ENCODE measurements at places on chromosomes 6 and 20.

DNA sequence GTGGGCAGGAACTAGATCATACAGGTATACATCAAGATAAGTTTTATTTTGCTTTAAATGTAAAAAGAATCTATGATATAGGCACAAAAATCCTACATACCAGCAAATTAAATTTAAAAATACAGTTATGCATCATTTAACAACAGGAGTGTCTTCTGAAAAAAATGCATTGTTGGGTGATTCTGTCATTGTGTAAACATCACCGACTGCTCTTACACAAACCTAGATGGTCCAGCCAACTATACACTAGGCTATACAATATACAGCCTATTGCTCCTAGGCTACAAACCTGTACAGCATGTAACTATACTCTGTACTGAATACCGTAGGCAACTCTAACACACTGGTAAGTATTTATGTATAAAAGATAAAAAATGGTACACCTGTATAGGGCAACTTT, 139.4 kb downstream of the RNGTT start:
- DNase-seq: no peak

DNA sequence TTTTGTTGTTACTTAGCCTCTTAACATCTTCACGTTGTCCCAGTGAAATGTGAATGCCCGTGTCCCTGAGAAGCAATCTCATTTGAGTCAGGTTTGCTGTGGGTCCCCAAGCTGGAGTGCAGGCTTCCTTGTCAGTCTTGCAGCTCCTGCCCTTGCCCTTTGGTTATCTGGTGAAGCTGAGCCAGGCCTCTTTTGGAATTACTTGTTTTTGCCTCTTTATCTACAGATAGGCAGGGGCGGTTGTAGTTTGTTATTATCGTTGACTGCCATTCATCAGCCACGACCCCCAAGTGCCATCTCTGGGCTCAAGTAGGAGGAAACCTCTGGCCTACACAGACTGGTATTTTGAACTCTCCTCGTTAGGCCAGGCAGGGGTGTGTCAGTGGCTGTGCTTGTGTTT, 2.2 kb downstream of the TMEM14C start:
- no peak for DNase-seq

DNA sequence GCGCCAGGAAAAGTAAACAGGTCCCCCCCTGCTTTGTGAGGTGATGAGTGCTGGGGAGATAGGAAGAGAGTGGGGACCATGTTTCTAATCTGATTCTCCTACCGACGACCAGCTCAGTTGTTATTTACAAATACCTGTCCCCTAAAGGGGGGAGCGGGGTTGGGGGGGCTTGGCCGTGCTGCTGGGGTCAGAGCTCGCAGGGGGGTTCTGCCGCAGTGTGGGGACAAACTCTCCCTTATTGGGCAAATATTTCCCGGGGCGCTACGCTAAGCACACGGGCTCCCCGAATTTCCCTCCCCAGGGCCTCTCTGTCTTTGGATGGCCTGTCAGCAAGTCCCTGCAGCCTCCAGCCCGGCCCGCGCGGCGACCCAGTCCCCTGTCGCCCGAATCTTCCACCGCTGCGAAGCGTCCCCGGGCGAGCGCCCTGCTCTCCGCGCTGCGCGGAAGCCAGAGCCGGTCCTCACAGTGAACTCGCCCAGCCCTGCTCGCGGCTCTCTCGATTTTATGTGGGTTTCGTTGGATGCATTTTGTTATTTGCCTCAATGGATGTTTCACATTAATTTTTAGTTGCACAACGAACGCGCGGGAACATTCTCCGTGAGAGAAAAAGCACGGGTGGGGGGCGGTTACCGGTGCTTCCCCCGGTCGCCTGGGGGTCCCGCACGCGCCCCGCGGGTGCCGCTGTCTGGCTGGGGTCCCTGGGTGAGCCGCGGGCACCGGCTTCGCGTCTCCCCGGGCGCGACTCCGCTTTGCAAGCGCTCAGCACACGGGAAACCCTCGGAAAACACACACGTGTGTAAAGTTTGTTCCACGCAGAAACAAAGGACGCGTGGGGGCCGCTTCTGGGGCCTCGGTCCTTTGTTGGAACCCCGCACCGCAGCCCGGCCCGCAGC, 1.5 kb upstream of the STX16 start:
- DNase-seq: no peak

- DNase-seq: no peak
Measured at GRCh38 chr6:125748406-125749172, 843 bp upstream of the HEY2 start.

DNA sequence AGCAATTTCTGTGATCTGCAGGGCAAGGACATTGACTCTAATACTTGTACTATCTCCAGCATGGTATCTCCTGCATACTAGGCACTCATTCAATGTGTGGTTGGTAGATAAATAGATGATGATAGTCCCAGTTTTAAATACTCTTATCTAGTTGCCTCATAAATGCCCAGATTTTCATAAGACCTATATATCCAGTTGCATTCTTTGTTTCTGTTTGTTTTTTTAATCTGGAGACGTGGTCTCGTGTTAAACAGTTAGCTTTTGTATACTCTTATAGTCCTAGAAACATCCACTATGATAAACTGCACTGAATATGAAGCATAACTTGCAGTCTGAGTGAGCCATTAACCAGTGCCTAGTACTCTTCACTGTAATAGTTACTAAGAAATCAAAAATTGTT, 35.5 kb upstream of the SUMO4 start:
- no peak for DNase-seq

GRCh38 chr6:39664173-39664572, 61.0 kb downstream of the KIF6 start:
- no peak for DNase-seq

GRCh38 chr6:106113256-106113959, 27.3 kb downstream of the PRDM1 start:
- DNase-seq: no peak

DNA sequence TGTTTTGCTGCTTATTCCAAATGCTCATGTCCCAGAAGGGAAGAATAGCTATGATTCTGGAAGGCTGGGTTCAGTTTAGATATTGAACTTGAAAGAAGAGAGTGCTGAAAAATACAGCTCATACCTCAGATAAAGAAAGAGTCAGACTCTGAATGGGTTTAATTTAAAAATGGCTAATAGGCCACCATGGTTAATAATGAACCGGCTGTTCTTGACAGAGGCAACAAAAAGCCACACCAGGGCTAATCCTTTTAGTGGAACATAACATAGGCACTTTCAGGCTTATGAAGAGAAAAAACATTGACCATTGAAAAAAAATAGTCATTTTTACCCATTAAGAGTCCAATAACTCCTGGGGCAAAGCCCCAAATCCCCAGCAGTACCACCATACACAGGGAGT, 59.4 kb downstream of the TNFRSF21 start:
- no peak for DNase-seq

GRCh38 chr6:24004659-24005058, 121.4 kb upstream of the NRSN1 start:
- DNase-seq: no peak

- no peak for DNase-seq
Measured at GRCh38 chr20:21099751-21100577, 6.2 kb downstream of the LINC00237 start.

GRCh38 chr6:154538640-154539191, 28.2 kb upstream of the CNKSR3 start:
- DNase-seq: no peak

GRCh38 chr20:4820806-4821518, 99.3 kb downstream of the PRND start:
- DNase-seq: no peak

- DNase-seq: no peak
Measured at GRCh38 chr6:122238861-122239260, 160.6 kb upstream of the HSF2 start.

DNA sequence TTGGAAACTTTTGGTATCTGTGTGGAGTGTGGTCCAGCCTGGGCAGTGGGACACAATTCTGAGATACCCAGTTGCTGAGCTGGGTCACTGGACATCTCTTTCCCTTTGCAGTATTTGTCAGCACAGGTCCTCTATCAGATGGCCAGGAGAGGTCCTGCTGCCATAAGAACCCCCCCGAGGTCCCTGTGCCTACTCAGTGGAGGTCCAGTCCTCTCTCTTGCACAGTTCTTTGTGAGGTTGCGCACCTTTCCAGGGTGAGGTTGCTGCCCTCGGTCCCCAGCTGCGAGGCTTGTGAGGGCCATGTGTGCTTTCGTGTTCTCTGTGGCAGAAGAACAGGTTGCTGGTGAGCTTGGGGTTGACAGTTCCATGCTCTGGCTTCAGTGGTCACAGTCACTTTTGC, 320.6 kb downstream of the QKI start:
- DNase-seq: no peak

- DNase-seq: no peak
Measured at GRCh38 chr20:60138256-60139220, 180.3 kb downstream of the CDH26 start.

GRCh38 chr6:80637312-80637711, 530.8 kb downstream of the BCKDHB start:
- no peak for DNase-seq

- no peak for DNase-seq
Measured at GRCh38 chr20:64052987-64053840, 3.8 kb upstream of the SOX18 start.

GRCh38 chr6:42784717-42785498, 3.1 kb downstream of the BICRAL start:
- DNase-seq: no peak

DNA sequence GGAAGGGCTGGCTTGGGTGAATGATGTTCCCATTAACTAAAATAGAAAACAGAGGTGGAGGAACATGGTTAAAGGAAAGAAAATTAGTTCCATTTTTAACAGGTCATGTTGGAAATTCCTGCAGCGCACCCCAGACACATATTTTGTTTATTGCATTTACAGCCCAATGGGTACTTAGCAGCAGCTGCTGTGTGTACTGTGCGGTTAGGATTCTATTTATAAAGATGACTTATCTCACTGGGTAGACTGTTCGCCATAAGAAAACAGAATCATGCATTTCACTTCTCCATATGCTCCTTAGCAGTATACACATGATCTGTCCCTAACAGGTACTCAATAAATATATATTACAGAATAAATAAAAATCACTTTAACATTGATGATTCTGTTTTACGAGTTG, 135.8 kb downstream of the SLC35F1 start:
- DNase-seq: no peak
